GM03348 (cell line): ENCODE measurements at places on chromosomes 1 and 21.

GRCh38 chr1:111227851-111228747 lies 586 bp downstream of the CHI3L2 start:
- peak; percentile 88 for DNase-seq

GRCh38 chr1:36955016-36955415 lies 79.3 kb downstream of the GRIK3 start:
- no peak for DNase-seq

DNA sequence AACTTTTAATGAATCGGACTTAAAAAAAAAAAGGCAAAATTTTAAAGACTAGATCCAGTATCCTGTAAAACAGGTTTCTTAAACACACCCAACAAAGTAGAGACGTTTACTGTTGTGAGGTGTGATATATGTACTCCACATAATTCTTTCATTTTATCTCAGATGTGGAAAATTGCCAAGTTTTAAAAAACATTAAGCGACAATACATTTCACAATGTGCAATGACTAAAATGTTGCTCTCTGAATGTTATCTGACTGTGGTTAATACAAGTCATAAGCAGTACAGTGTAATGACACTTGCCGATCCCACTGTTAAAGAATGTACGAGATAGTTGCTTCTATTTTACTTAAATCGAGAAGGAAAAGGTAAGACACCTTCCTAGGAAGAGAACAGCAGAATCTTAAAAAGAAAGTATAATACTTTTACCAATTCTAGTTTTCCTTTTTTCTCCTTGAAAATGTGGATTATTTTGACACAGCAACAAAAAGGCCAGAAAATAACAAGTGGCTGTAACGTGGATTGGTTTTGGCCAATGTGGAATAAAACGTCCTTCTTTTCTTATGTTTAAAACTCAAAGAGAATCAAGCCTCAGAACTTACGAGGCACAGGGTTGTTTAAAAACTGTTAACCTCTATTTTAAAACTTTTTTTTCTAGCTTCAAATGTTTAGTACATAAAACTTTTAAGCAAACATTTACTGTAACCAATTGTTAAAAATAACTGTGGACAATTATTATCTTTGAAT lies 51.4 kb downstream of the TP53BP2 start:
- no peak for DNase-seq

DNA sequence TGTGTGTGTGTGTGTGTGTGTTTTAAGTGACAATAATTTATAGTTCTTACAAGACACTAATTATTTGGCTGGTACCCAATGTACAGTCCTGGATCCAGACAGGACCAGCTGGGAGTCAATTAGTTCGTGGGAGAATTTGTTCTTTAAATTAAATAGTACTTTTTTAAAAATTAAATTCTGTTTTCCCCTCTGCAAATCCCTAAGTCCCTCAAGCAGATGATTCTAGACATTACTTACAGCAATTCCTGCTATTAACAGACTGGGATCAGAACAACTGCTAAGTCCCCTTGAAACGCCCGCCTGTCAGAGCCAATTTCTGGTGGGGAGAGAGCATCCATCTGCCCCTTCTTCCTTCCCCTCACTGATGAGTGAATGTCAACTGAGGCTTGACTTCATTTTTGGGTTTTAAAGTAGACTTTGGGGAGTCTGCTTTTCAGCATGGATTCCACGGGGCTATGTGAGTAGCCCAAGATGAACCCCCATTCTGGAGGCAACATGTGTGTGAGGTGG lies 83.9 kb downstream of the SMYD2 start:
- no peak for DNase-seq

DNA sequence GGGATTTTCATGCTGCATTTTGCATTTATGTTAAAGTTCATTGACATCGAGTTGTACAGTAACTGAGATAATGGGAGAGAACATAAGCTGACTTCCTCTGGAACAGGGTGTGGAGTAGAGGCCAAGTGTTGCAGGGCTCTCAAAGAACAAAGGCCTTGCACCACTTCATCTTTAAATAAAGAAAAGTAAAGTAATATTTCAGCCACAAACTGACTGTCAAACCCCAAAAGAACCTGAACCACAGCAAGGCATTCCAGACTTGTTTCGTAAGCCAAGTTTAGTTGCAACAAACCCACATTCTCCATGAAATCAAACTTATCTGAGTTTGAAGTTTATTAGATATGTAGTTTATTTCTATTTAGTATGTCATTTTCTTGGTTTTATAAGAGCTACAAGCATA lies 19.1 kb upstream of the HMGCS2 start:
- no peak for DNase-seq

GRCh38 chr1:79708646-79709265 lies 702.2 kb upstream of the ADGRL4 start:
- DNase-seq = no peak
